Lung (tissue), 17 donors: ENCODE measurements at places on chromosomes 1 and 21. TPM values are rescaled to one million over a fixed set of nuclear protein-coding genes. Genes with fewer than 3 reads are reported as not detected.

DNA sequence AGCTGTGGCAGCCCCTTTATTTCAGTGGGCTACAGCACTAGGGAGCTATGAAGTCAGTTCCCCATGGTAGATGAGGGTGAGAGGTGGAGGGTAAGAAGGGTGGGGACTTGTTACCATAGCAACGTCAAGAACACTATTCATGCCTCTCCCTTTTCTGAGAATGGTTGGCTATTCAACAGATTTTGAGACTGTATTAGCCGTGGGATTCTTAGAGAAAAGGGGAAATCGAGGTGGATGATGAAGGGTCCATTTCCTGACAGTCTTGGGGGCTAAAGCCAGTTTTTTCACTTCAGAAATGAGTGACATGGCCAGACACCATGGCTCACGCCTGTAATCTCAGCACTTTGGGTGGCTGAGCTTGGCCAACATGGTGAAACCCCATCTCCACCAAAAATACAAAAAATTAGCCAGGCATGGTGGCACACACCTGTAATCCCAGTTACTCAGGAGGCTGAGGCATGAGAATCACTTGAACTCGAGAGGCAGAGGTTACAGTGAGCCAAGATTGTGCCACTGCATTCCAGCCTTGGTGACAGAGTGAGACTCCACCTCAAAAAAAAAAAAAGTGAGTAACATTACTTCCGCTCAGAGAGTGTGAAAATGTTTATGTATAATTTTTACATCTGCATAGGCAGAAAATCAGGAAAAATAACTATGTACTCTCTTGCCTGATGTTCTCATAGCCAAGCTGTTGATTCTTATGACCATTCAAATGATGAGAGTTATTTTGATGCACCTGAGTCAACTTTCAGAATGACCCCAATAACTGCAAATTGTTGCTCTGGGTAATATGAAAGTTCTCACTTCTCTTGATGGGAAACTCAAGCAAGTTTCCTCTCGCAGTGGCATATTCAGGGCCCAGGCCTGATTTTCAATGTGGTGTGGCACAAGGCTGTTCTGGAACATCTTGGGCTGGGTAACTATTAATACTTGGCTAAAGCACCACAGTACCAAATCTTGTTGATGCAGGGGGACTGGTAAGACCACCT, 23.2 kb upstream of the RGSL1 start:
- no peaks in the 10 kb centered on the region for H3K27me3 ChIP-seq
- H3K27ac ChIP-seq, result no peak overlapping the region
- no peaks in the 10 kb centered on the region for H3K4me1 ChIP-seq
- H3K36me3 ChIP-seq, result no peaks in the 10 kb centered on the region
- no peak for DNase-seq
- no peak overlapping the region for H3K4me3 ChIP-seq

DNA sequence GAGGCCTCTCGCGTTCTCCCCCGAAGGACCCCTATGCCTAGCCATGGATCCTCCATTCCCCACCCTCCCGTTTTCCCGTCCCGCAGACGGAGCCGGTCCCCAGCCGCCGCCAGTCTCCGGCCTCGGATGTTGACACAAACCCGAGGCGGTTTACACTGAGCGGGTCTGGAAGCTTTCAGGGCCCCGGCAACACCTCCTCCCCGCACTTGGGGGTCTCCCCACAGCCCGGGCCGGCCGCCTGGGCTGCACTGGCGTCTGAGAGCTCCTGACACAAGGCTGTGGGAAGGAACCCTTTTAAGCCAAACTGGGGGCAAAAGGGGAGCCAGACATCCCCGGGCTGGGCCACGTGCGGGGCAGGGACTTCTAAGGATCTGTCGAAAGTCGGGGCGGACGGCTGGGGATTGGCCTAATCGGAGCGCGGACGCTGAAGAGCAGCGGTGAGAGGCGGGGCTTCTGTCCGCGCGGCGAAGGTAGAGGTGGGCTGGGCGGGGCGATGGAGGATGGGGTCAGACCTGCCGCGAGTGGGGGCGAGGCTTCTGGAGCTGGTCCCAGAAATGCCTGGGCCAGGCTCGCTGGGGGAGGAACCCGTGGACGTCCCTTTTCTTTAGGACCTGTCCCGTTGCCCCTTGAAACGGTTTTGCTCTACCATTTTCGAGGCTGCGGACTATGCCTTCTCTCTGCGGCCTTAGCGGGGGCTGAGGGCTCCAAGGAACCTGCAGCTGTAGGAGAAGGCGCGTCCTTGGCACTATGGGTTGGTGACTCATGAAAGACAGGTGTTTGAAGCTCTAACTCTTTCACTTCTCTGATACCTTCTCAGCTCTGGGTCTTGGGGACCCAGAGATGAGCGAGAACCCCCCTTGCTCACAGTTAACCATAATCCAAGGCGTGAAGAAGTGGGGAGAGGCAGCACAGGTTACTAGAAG, 1.2 kb upstream of the HPCAL4 start:
- H3K36me3 ChIP-seq, result no peaks in the 10 kb centered on the region
- DNase-seq, result peak; percentile 43
- no peaks in the 10 kb centered on the region for H3K27me3 ChIP-seq
- no peak overlapping the region for H3K4me3 ChIP-seq
- H3K4me1 ChIP-seq, result peaks cover 11% of the 10 kb centered on the region

- no peaks in the 10 kb centered on the region for H3K27me3 ChIP-seq
- peaks cover 3% of the 10 kb centered on the region for H3K4me1 ChIP-seq
- peak; percentile 8 for DNase-seq
- H3K36me3 ChIP-seq, result no peaks in the 10 kb centered on the region
Observed at GRCh38 chr1:228397966-228398365, 8.7 kb downstream of the TRIM11 start.

DNA sequence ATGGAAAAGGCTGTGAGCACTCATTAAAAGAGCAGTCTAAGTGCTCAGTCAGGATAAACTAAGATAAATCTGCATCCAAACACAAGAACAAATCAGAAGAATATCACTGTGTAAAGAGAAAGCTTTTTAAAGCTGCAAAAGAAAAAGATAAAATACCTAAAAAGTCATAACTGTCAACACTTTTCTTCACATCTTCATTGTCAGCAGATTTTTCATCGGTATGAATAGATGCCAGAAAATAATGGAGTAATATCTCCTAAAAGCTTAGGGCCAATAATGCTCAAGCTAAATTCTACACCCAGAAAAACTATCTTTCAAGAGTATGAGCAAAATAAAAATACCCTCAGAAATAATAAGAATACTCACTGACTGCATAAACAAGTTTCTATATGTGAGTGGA, 54.0 kb upstream of the PALMD start:
- no peak for DNase-seq
- no peaks in the 10 kb centered on the region for H3K36me3 ChIP-seq
- H3K4me3 ChIP-seq, result no peak overlapping the region
- no peaks in the 10 kb centered on the region for H3K27me3 ChIP-seq

DNA sequence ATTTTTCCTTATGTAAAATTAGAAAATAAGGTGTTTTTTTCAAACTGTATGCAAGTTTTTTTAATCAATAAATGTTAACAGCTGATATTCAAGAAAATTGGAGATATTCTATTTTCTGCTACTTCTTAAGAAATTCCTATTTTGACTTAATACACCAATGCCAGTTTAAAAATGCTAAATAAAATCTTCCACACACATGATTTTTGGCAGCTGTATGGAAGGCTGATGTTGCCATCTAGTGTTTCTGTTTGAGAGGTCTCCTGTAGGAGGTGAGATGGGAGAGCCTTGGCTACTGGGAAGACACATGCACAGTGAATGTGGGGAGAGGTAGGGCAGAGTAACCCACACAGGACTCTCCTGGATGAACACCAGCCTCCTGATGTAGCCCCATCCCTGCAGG, 29.2 kb upstream of the OR2B11 start:
- no peaks in the 10 kb centered on the region for H3K36me3 ChIP-seq
- DNase-seq, result peak; percentile 16
- H3K4me1 ChIP-seq, result no peaks in the 10 kb centered on the region
- H3K27ac ChIP-seq, result no peak overlapping the region
- H3K27me3 ChIP-seq, result no peaks in the 10 kb centered on the region

PLA2G2F gene
- total RNA-seq, result not detected

DNA sequence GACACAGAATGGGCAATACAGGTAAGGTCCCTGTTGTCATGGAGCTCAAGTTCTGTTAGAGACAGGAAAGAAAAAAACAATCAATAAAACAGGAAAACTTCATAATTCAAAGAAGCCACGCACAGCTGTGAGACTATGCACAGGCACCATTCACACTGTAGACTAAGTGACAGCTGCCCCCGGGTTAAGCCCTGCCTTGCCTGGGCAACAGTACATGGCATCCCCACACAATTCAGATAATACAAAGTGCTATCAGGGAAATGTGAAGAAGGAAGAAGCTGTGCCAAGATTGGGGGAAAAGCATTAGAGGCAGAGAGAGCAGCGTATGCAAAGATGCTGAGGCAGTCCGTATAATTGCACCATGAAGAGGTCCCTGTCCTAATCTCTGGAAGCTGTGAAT, 9.0 kb upstream of the KCNE2 start:
- H3K4me3 ChIP-seq, result no peak overlapping the region
- no peak overlapping the region for H3K27ac ChIP-seq
- no peaks in the 10 kb centered on the region for H3K4me1 ChIP-seq
- H3K27me3 ChIP-seq, result no peaks in the 10 kb centered on the region
- no peak for DNase-seq

CNR2 gene
- 0.46 TPM for total RNA-seq

AZIN2 gene
- total RNA-seq, result 6.2 TPM

- H3K4me3 ChIP-seq, result no peak overlapping the region
- no peaks in the 10 kb centered on the region for H3K27me3 ChIP-seq
- H3K36me3 ChIP-seq, result no peaks in the 10 kb centered on the region
- DNase-seq, result no peak
Observed at GRCh38 chr1:225544263-225544662, 108.7 kb downstream of the ENAH start.

NT5C1A gene
- not detected for total RNA-seq

OR2G6 gene
- not detected for total RNA-seq

GBP1 gene
- 30.7 TPM for total RNA-seq

DNA sequence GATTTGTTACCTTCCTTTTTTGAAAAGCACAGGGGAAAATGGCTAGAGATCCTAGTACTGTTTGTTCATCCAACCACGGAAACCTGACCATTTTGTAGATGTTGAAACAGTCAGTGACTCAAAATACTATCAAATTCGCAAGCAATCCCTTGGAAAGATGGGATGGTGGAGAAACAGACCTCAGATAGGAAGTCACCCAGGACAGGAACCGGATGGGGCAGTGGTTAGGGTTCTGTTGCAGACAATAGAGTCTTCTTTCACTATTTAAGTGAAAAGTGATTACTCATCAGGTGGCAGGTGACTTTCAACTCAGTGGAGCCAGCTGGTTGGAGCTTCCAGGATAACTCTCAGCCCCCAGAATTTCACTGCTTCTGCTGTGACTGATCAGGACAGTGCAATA, 17.0 kb downstream of the LHX4 start:
- H3K36me3 ChIP-seq, result no peaks in the 10 kb centered on the region
- no peak overlapping the region for H3K27ac ChIP-seq
- no peaks in the 10 kb centered on the region for H3K4me1 ChIP-seq
- no peak for DNase-seq
- H3K27me3 ChIP-seq, result peaks cover 13% of the 10 kb centered on the region

C4BPB gene
- 4.2 TPM for total RNA-seq

DNA sequence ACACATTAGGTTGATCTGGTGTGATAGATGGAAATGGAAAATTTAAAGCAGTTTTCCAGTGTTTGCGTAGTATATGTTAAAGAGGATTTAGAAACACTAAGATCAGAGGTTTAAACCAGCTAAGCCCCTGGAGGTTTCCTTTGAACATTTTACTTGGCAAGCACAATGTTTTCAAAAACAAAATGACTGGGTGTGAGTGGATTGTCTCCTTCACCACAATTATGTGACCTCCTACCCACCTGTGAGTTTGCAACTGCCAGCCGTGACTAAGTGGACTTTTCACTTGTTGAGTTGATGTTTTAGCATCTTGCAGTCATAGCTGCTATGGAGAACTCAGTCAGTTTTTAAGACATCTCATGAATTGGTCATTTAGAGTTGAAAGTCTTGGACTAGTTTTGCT, 4.7 kb downstream of the CCDC190 start:
- H3K4me3 ChIP-seq, result no peak overlapping the region
- H3K27ac ChIP-seq, result no peak overlapping the region
- DNase-seq, result no peak
- H3K36me3 ChIP-seq, result no peaks in the 10 kb centered on the region
- H3K4me1 ChIP-seq, result no peaks in the 10 kb centered on the region
- no peaks in the 10 kb centered on the region for H3K27me3 ChIP-seq

DNA sequence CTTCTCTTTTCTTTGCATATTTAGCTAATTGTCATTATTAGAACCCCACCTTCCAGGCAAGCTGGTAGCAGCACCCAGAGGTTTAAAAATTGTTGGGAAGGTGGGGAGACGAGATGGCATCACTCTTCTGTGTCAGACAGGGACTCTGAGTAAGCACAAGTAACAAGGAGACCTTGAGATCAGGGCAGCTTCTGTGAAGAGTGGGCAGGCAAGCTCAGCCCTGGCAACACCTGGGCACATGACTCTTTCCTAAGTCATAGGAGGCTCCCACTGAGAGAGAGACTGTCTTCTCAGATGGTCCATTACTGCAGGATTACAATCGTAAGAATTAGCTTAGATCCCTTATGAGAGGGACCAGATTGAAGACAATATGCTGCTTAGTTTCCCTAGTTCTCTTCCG, 183.5 kb downstream of the BRINP2 start:
- H3K36me3 ChIP-seq, result no peaks in the 10 kb centered on the region
- H3K4me1 ChIP-seq, result peaks cover 21% of the 10 kb centered on the region
- no peak for DNase-seq
- H3K4me3 ChIP-seq, result no peak overlapping the region
- H3K27me3 ChIP-seq, result no peaks in the 10 kb centered on the region

DNA sequence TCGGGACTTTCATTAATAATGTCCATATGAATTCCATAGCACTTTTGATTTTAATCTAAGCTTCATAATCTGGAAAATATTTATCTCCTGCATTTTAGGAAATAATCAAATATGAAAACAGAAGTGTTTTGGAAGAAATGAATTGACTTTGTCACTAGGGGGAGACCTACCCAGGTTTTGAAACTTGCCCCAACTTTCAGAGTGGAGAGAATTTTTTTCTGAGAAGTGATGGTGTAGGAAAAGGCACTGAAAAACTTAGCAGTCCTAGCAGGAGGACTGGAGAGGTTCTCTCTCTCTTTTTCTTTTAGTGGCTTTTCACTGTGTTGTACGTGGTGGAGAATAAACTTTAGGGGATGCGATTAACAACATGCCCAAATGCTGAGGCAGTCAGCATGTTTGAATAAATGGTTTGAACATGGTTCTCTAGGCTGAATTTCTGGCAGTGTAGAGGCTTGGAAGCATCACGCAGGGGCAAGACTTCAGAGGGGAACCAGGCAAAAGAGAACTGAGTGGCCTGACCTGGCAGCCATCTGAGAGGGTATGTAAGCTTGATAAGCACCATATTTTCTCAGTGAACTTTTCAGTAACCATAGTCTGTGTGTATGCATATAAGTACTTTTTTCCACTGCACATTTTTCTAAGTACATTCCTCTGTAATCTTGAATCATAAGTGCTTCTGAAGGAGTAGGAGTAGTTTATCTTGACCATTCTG, 68.3 kb upstream of the NEK7 start:
- H3K27me3 ChIP-seq, result no peaks in the 10 kb centered on the region
- no peaks in the 10 kb centered on the region for H3K4me1 ChIP-seq
- H3K27ac ChIP-seq, result no peak overlapping the region
- peak; percentile 78 for DNase-seq
- no peak overlapping the region for H3K4me3 ChIP-seq
- H3K36me3 ChIP-seq, result no peaks in the 10 kb centered on the region
